Karpas-422 (cell line): ENCODE measurements at places on chromosomes 11 and 22.

DNA sequence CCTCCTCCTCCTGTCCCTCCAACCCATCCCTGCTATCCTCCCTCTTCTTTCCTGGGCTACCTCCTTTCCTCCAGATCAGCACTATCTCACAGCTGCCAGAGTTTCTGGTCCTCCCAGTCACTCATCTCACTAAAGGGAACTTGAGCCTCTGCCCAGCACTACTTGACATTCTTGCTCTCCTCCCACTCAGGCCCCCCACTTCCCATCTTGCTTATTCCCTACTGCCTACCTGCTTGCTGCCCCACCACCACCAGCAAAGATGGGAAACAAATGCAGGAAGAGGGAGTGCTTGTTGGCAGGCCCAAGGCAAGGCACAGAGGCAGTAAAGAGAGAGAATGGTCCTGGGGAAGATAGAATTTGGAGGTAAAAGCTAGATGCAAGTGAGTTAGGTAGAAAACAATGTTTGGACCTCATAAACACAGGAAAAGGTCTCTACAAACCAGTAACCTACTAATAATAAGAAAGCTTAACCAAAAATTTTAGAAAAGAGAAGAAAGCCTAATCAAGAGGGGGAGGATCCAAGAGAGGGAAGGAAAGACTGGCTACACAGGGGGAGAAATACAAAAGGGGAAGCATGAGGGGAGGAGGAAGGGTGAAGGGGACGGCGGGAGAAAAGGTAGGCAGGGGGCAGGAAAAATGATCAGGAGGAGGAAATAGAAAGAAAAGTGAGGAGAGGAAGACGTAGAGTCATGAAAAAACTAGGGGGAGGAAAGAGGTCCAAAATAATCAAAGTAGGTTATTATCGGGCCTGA, 63.6 kb downstream of the PAK1 start:
- DNase-seq: no peak

GRCh38 chr22:17352798-17353197, 16.5 kb upstream of the CECR2 start:
- no peak for DNase-seq

DNA sequence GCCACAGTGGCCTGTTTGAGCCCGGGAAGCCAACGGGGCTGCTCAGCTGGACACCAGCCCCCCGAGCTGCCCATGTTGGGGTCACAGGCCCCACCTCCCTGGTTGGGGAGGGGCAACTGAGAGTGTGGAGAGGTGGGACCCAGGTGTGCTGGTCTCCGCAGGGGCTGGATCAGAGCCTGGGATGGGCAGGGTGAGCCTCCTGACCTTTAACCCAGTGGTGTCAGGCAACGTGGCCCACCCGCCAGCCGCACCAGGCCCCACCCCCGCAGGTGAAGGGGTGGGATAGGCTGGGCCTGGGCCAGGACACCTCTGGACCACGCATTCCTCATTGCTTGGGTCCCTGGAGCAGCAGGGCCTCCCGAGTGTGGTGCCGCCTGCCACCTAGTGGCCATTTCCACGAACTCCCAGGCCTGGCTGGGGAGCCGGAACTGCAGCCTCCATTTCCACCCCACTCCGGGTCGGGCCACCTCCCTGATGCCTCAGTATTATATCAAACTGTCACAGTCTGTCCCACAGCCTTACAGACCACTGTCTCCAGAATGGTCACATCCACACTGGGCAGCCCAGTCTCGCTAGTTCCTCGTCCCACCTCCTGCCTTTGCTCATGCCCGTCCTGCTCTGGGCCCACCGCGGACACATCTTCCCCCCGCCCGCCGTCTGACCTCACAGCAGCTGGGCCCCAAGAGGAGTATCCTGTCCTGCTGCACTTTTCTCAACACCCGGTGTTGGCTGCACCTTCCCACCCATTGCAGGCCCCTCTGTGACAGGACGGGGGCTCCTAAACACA, 13.3 kb upstream of the PPP6R3 start:
- peak; percentile 90 for DNase-seq

GRCh38 chr11:35658020-35658948, 4.3 kb upstream of the TRIM44 start:
- no peak for DNase-seq

GRCh38 chr11:65129649-65130441, 4.5 kb downstream of the SYVN1 start:
- peak; percentile 84 for DNase-seq

GRCh38 chr22:47392729-47393128, 630.3 kb downstream of the TBC1D22A start:
- no peak for DNase-seq

DNA sequence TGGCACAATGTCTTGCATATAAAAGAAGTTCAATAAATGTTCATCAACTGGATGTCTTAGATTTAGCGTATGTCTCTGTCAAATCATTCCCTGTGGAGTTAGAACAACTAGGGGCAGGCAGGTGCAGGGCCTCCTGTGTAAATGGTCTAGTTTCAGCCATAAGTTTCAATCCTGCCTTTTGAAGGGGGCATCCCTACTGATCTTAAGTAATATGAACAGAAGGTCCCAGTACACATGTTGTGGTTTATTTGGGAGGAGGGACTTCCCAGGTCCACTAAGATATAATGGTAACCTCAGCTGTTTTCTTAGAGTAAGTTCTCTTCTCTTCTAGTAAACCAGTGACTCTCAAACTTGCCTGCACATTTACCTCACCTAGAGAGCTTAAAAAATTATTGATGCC, 19.8 kb downstream of the TTC12 start:
- no peak for DNase-seq

- DNase-seq: no peak
These were observed 5.5 kb downstream of the KRTAP5-2 start for GRCh38 chr11:1592628-1593027.

- no peak for DNase-seq
These were observed 1396.7 kb downstream of the BRD1 start for GRCh38 chr22:48431014-48431413.

GRCh38 chr11:121866754-121867153, 249.3 kb downstream of the BLID start:
- DNase-seq: no peak

DNA sequence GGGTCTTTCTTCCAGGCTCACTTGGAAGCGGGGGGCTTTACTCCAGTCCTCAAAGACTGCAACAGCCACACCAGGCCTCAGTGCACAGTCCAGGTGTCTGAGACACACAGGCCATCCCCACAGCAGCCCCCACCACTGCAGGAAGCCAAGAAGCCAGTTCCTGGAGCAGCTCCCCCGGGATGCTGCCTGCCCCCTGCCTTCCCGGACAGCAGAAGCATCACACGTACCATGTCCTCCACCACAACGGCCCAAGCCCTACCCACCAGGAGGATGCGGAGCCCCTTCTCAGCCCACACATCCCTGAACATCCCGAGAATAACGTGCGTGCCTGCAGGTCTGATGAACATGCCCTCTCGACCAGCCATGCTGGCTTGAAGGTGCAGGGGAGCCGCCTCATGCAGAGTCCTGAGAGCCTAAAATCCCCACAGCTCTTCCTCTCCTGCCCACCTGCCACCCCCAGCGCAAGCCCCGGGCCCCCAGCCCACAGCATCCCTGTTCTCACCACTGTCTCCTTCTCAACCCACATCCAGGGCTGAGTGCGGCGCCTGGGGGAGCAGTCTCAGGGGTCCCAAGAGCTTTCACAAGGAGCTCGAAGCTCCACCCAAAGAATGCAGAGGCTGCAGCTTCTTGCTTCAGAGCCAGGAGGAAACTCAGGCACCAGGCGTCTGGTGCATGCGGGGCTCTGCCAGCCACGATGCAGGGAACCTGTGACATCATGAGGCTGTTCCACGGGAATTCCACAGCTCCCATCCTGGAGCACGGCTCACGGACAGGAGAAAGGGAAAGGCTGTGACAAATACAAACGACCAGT, 209.6 kb downstream of the BRD1 start:
- DNase-seq: no peak

DNA sequence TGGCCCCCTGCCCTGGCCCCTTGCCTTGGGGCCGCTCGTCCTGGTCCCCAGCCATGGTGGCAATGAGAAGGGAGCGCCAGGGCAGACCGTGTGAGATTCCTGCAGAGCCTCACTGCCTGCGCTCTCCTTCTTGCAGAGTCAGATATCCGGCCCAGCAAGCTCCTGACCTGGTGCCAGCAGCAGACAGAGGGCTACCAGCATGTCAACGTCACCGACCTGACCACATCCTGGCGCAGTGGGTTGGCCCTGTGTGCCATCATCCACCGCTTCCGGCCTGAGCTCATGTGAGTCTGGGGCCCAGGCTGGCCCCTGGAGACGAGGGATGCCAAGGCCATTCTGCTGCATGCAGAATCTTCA, 114.1 kb downstream of the MICAL2 start:
- DNase-seq: no peak

DNA sequence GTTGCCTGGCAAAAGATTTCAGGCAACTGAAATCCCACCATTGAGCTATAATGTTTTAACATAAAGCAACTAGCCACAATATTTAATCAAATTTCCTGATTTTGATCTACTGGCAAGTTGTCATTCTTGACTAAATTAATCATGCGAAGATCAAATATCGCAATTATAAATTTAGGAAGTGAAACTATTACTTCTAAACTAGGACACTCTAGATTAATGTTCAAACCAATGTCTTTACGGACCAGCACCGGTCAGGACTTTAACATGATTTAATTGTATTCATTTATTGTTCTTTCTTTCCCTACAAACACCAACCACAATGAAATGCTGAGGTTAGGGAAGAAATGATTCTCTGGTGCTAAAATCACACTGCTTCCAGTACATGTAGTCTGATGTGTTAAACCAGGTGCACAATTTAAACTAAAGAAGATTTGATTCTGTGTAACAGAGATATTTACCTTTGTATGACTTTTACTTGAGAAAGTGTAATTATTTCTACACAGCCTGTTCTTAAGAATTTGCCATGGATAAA, 14.9 kb downstream of the GAS2 start:
- peak; percentile 55 for DNase-seq

- no peak for DNase-seq
These were observed 15.0 kb downstream of the CABIN1 start for GRCh38 chr22:24026056-24026455.

GRCh38 chr11:112392904-112393303, 132.2 kb upstream of the PLET1 start:
- DNase-seq: no peak

- peak; percentile 61 for DNase-seq
These were observed 8.7 kb downstream of the CD3E start for GRCh38 chr11:118313242-118313641.

DNA sequence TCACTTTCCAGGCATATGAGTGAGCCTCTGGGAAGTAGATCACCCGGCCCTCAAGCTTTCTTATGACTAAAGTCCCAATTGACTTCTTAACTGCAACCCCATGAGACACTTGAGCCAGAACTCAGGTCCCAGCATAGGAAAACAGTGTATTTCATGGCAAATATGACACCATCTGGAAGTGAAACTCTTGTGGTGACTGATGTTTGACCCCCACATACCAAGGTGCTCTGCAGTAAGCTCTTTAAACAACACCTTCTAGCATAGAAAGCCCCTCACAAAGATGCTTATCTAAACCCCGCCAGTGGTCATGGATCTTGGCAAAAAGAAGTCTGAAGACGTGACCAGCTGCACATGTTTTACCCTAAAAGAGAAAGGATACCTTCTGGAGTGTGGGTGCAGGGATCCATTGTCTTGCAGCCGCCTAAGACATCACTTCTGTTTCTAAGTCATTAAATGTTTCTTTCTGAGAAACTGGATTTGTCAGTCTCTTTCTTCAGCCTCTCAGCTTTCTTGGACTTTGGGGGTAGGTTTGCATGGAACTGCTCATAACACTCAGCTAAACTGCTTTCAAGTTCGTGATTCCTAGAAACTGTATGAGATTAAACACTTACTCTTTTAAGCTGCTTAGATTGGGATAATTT, 7.4 kb upstream of the PELI3 start:
- DNase-seq: peak; percentile 63

DNA sequence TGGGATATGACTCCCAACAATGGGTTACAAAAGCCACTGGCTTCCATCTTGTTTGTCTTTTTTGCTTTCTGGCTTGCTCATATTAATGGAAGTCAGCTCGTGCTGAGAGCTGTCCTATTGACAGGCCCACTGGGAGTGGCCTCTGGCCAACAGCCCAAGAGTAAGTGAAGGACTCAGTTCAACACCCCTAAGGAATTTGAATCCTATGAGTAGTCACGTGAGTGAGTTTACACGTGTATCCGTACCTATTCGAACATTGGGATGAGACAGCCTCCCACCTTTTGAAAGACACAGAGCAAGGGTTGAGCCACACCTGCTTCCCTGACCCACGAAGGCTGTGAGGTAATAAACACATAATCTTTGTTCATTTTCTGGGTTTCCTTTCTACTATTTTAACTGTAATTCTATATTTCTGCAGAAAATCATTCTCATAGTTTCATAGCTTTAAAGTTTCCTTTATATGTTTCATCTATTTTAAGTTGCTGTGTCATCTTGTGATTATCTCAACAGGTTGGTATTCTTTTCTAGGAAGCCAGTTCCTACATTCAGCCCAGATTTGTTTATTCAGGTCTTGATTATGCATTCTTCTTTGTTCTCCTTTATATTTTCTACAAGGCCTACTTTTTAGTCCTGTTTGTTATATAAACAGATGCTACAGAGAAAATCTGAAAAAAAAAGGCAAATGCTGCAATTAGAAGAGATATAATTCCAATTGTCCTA, 802.3 kb downstream of the CNTN5 start:
- DNase-seq: no peak

DNA sequence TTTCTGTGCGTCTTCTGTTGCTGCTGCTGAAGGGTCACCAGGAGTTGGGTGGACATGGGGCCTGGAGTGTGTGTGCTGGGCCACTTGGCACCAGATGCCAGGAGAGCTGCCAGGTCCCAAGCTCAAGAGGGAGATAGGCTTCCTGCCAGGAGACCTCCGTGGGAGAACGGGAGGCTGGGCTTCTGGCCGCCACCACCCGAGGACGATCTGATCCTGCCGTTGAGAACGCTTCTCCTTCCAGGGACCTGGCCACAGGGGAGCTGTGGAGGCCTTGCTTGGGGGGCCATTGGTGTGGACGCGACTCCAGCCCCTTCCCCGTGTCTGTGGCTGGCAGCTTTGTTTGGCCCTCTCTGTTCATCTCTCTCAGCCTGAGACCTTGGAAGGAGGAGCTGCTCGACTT, 2.4 kb downstream of the BRSK2 start:
- DNase-seq: no peak

DNA sequence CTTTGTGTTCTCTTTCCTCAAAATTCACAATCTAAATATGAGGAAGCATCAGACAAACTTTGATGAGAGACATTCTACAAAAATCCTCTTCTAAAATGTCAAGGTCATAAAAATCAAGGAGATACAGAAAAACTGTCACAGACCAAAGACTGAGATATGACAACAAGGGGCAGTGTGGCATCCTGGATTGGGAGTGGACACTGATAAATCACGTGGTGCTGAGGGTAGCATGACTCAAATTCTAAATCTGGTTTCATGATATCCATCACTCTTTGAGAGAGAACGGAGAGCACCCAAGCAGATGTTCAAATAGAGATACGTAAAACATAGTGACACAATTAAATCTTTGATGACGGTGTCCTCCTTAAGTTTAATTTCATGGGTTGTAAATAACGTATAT, 13.0 kb upstream of the CARD18 start:
- no peak for DNase-seq

GRCh38 chr11:63887386-63887999, 29.5 kb downstream of the RCOR2 start:
- no peak for DNase-seq

- DNase-seq: no peak
These were observed 35.0 kb downstream of the PDGFB start for GRCh38 chr22:39209756-39210155.
